ENCODE measurements at places on chromosomes 2 and 18.

- no peak for DNase-seq
Observed at GRCh38 chr2:107592280-107592624, 234.4 kb upstream of the RGPD4 start.

GRCh38 chr18:30971338-30971956 is 71.1 kb downstream of the DSC3 start:
- DNase-seq = peak; percentile 39

GRCh38 chr2:185857691-185858090 is 119.1 kb downstream of the FSIP2 start:
- DNase-seq = no peak

- DNase-seq = no peak
Observed at GRCh38 chr2:151792589-151792988, 35.6 kb downstream of the ARL5A start.

GRCh38 chr18:76970770-76971559 is 148.6 kb downstream of the ZNF236 start:
- DNase-seq = no peak

DNA sequence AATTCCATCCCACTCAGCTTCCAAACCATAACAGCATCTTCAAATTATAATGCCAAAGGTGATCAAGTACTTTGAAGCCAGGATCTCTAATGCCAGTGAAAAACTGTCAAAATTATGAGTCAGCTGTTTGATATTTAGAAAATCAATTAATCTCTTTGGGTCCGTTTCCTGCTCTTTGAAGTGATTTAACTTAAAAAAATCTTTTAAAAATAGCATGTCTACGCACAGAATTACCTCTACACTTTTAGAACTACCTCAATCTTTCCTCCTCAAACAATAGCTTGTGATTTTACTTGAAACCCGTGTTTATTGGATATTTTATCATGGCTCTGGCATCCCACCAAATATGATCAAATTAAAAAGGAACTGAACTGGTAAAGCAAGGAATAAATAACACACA is 31.3 kb upstream of the TANK start:
- DNase-seq = no peak

DNA sequence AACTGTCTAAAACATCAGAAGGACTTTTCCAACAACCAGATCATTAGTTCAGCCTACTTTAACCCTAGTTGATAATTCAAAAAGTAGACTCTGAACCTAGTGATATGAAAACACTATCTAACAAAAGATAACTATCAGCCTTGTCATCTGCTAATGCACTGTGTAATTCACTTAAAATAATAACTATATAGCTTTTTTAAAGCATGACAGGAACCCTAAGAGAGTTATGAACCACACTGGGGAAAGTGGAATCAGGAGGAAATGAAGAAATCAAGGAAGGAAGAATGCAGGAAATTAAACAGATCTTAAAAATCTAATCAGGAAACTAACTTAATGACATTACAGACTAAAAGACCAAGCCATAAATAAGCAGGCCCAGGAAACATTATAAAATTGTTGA is 9.0 kb downstream of the B4GALT6 start:
- DNase-seq = no peak

GRCh38 chr18:28650860-28651259 is 473.9 kb upstream of the CDH2 start:
- DNase-seq = no peak

- DNase-seq = no peak
Observed at GRCh38 chr2:49924044-49924817, 769.9 kb upstream of the FSHR start.

Data from NCI-H1694 (cell line).